ENCODE measurements at places on chromosomes 1 and 21.

DNA sequence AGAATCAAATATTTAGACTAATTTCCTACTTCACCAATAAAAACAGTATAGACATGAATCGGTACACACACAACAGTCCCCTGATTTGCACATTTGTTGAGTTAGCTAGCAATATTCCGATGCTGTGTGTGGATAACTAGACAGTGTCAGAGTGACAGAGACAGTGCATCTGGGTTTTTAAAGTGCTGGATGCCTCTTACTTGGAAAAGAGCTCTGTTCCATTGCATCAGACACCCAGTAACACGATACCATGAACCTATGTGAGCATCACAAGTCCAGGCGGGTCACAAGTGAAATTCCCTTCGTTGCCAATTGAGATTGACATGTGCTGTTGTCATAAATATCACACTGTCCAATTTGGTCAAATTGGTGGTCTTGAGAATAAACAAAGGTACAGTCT lies 82.0 kb upstream of the ESRRG start:
- no peak for DNase-seq

- DNase-seq: no peak
Measured at GRCh38 chr21:31688603-31689368, 29.3 kb downstream of the SOD1 start.

GRCh38 chr1:150613061-150613920 lies 16.1 kb downstream of the ENSA start:
- no peak for DNase-seq

GRCh38 chr1:91835087-91835521 lies 50.8 kb downstream of the TGFBR3 start:
- no peak for DNase-seq

DNA sequence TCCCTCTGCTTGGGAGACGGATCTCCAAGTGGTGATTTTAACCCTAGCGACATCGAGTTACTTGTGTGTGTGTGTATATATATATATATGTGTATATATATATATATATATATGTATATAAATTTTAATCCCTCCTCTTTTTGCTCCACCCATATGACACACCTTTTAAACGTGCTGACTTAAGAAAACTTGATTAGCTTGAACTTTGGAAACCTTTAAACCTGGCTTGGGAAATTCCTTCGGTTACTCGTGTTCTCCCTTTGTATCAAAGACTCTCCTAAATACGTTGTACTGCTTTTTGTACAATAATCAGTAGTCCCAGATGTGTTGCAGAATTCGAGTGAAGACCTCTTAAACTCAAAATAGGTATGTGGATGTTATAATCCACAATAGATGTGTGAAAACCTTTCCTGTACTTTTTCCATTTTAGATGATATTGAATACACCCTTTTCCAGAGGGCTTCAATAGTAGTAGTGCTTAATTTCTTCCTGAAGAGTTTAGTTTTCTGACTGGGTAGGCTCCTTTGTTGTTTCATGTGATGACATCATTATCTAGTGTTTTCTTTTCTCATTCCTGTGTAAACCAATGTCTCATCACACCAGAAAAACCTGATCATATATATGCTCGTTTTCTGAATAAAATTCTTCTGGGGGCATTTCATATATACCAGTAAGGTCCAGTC lies 1.4 kb downstream of the RNF11 start:
- no peak for DNase-seq

- no peak for DNase-seq
Measured at GRCh38 chr1:24872061-24872850, 57.8 kb downstream of the RUNX3 start.

DNA sequence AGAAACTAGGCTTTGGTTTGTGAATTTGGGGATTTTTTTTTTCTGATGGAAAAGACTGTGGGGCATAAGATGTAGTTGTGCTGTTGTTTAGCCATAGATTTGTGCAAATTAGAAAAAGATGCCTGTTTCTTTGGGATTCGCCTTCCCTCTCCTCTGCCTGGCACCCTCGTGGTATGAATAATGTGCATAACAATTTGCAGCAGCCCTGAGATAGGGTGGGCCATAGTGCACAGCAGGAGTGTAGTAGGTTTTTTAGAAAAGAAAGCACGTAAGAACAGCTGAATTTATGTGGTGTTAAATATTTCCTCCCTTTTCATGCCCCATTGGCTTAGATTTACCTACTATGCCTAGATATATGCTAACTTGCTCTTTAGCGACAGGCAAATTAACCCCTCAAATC lies 158.9 kb downstream of the PTGER3 start:
- no peak for DNase-seq

GRCh38 chr1:94092210-94092613 lies 28.7 kb downstream of the ABCA4 start:
- no peak for DNase-seq

DNA sequence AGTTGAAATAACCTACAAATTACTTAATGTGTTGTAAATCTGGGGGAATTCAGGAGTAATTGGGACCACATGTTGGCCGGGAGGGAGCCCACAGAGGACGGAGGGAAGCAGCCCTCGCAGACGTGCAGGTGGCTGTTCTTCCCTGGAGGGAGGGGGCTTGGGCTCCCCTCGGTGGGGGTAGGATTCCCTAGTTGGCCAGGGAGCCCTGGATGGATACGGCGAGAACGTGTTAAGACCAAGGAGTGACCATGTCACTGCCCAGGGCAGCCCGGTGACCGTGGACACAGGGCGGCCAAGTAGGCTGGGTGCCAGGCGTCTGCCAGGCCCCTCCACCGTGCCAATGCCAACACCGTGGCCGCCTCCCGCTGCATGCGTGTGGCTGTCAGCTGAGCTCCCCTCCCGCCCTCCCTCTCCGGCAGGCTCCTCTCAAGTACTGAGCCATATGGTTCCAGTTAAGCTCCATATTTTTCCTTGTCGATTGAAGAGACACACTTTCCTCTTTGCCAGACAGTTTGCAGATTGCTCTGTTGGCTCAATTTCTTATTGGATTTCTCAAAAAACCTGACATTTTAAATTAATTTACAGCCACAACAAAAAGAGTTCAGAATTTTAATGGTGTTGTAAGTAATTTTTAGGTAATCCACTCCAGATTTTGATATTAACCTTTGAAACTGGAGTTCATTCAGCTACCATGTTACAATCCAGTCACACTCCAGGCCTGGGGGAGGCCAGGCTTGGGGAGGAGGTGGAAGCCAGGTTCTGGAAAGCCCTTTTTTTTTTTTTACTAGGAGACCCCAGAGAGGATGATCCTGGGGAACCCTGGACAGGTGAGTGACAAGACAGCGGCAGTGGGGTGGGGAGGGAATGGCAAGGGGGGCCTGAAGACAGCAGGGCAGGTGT lies 71.2 kb downstream of the CASZ1 start:
- DNase-seq: no peak

DNA sequence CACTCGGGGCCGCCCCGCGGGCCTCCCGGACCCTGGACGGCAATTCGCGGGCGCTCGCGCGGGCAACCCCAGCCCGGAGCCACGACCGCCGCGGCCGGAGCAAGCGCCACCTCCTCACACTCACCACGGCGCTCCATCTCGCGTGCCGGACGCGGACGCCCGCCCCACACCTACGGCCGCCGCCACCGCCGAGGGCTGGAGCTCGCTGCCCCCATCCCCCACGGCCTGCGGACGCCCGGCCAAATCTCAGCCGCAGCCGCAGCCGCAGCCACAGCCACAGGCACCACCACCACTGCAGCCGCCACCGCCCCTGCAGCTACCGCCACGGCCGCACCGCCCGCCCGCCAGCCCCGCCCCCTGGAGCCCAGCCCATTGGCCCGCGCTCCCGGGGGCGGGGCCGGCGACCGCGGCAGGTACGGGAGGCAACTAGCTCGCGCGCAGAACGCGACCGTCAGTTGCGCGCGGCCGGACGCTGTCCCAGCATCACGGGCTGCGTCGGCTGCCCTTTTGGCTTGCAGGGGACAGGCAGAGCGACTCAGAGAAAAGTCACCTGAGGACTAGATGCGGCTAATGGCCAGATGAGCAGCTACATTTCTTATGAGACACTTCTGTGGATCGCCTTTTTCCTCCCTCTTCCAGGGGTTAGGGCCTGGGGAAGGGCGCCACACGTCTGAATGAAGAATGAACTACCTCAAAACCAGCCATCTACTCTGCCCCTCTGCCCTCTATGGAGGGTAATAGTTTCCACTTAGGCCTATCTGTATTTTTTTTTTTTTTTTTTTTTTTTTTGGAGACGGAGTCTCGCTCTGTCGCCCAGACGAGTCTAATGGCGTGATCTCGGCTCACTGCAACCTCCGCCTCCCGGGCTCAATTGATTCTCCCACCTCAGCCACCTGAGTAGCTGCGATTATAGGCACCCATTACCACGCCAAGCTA lies at the start of gene ARHGAP29:
ARHGAP29 (minus strand) TSS at position 294 of the 936 bp plus-strand sequence. CDS start 5,973 bp downstream, outside the sequence.
- DNase-seq: peak; percentile 84

- no peak for DNase-seq
Measured at GRCh38 chr1:27192039-27192529, 37.2 kb upstream of the SLC9A1 start.

GRCh38 chr1:206779638-206780037 lies 7.3 kb upstream of the IL10 start:
- no peak for DNase-seq

DNA sequence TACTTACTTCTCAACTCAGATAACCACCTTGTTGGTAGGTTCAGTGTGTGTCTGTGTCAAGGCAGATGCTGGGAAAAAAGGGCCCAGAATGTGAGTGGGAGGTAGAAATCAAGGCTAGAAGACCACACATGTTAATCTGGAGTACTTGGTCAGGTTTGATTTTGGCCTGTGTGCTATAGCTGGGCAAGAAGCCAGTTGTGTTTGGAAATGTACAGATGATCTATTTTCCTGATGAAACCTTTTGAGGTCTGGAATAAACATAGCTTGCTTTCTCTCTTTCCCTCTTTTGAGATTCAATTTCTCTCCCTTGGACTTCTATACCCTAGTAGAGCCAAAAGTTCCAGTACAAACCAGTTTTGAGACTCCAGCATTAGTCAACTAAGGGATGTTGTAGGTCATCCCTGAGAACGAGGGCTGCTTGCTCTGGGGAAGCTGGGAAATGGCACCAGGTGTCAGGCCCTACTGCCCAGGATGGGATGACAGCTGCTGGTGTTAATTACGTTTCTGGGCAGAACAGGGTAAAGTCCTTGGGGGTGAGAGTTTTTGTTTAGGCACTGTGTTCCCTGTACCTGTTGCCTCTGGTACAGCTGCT lies 15.8 kb downstream of the MAPKAPK2 start:
- DNase-seq: no peak

GRCh38 chr1:224852901-224853568 lies 76.4 kb upstream of the DNAH14 start:
- DNase-seq: peak; percentile 39

DNA sequence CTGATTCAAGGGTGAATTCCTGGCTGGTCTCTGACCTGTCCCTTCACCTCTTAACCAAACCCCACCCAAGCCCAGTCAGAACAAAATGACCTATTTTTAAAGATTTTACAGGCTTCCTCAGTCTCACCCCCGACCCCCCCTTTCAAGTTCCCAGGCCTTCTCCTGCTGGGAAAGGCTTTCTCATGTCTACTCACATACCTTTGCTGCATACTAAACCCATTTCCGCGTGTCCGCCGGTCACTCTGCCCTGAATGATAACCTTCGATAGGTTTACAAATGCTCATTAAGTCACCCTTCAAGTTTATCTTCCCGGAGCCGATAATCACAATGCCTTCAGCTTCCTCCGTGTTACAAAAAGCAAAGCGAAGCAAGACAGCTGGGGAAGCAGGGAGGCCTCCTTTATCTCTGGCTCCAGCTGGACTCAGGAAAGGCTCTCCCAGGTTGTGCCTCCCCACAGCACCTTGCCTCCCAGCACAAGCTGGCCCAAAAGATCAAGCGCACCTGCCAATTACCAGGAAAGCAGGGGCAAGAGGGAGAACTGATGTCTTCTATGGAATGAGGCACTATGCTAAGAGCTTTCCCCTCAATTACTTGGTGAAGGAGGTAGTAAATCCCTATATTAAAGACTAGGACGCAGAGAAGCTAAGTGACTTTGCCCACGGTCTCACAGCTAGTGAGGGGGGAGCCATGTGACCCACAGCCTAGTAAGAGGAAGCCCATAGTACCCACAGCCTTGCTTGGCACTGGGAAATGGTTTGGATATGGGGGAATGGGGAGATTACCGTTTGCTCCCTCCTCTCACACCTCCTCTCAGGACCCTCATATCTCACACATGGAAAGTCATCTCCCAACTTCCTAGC lies 15.9 kb downstream of the SMIM12 start:
- DNase-seq: no peak

GRCh38 chr21:39330001-39330400 lies 16.6 kb upstream of the BRWD1 start:
- DNase-seq: no peak

DNA sequence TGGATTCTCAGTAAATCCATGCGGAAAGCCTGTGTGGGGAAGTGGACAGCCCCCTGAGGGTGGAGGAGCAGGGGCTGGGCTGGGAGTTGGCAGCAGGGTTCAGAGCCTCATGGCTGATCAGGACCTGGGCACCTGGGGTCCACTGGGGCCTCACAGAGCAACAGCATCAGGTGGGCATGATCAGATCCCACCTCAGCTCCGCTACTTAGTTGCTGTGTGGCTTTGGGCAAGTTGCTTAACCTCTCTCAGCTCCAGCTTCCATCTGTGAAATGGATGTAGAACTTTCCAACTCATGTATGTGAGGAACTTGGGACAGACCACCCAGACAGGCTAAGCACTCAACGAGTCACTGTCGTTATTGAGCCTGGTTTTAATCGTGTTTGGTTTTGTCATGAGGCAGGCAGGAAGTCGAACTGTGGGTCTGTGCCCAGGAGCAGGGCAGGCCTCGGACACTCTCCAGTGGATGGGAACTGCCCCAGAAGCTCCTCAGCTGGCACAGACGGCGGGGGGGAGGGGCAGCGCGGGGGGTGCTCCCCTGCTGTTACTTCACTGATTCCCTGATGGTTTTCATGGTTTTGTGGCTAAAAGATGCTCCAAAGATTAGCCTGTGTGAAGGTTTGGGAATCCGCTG lies 155.8 kb upstream of the TMEM51 start:
- DNase-seq: no peak

- DNase-seq: no peak
Measured at GRCh38 chr1:116537040-116537831, 33.6 kb downstream of the CD58 start.

DNA sequence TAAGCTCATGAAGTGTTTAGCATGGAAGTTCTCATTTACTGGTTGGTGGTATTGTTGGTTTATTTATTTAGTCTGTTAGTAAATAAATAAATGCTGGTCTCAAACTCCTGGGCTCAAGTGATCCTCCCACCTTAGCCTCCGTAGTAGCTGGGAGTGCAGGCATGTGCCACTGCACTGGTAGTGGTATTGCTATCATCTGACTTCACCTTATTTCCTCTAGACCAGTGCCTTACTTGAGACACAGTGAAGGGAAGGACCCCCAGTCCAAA lies 1.4 kb upstream of the SLC2A1 start:
- no peak for DNase-seq

DNA sequence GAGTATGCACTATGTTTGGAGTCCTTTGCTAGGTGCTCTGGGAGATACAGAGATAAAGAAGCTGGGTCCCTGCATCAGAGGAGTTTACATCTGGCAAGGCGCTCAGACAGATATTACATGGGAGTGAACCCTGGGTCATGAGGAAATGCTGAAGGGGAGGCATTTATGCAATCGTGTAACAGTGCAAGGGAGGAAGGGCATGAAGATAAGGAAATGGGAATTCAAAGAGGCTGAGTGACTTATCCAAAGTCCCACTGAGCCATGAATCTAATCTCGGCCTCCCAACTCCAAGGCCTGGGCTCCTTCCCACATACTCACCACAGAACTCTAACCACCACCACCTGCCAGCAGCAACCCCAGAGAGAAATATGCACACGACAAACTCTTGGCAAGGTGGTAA lies 51.6 kb downstream of the FAM163A start:
- no peak for DNase-seq

GRCh38 chr1:19435181-19435580 lies 50.2 kb downstream of the CAPZB start:
- no peak for DNase-seq

All from neuronal stem cell (in vitro differentiated cells).